ENCODE measurements at places on chromosomes 5 and 9.

GRCh38 chr5:360257-361027, 38.9 kb downstream of the AHRR start:
- no peak for DNase-seq

DNA sequence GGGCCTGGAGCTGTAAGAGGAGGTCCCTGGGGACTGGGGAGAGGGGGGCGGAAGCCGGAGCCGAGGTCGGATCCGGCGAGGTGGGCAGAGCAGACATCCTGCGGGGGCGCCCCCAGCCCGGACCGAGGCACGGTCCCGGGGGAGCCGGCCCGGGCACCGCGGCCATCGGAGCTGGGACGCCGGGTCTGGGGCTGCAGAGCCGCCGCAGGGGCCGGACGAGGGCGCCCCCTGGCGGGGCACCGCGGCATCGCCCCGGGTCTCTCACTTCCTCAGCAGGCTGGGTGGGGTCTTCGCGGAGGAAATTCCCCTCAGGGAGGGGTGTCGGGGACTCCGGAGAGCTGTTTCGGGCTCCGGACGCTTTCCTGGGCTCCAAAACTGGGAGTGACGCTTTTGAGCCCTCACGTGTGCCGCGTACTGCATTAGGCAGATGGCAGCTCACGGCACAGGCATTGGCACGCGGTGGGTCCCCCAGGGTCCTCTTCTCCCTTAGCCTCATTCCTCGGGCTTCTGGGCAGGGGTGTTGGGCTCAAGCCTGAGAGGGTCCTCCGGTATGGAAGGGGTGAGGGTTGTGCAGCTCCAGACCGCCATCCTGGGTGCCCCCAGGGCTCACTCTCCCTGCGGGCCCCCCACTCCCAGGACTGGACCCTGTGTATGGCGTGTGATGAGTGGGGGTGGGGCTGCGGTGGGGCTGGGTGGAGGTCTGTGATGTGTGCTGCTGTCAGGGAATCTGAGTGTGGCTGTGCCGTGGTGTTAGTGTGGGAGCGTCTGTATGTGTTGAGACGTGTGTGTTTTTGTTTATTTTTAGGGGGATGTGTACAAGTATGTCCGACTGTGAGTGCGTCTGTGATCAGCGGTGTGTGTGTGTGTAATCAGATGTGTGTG, 29.6 kb downstream of the LHX2 start:
- no peak for DNase-seq

DNA sequence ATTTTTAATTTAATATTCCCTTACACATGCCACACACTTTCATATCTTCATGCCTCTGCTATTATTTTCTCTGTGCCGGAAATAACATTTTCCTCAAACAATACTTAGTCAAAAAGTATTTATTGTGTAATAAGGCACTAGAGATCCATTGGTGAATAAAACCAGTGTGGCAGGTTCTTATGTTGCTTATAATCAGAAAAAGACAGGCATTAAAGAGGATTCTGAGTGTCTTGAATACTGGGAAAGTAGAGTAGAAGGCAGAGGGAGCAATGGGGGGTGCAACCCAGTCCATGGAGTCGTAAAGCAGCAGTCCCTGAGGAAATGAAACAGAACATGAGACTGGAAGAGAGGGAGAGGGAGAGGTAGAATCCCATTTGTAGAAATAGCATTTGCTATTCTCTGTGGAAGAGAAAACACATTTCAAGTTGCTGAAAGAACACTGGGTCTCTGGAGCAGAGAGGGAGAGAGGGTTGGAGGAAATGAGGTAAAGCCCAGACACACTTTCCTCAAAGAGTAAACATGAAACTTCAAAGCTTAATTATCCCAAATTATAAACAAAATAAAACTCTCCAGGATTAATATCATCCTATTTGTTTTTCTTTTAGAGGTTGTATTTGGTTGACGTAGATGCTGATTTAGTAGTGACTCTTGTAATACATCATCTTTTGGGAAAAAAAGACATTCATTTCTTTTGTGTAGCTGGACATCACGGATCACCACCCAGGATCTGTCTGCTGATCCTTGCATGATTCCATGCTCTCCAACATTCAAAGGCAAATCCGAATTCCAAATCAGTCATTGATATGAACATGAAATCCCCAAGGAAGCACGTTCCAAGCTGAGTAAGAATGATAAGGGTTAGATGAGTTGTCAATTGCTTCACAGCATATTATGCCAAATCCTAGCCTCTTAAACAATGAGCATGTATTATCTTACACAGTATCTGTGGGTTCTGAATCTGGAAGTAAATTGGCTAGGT, 37.4 kb upstream of the GRAMD2B start:
- no peak for DNase-seq

DNA sequence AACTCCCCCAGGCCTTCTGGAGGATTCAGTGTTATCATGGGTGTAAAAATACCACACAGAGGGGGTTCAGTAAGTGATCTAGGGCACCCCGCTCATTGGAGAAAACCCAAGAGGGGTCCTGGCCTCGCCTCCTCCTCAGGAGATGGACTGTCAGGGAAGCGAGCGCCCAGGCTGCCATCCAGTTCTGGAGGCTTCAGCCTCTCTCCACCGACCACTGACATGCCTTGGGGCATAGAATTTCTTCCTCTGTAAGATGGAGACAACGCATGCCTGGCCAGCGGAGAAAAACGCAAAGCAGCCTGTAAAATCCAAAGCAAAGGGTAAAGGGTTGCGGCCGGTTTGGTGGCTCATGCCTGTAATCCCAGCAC, 165.4 kb downstream of the COL23A1 start:
- DNase-seq, result no peak

DNA sequence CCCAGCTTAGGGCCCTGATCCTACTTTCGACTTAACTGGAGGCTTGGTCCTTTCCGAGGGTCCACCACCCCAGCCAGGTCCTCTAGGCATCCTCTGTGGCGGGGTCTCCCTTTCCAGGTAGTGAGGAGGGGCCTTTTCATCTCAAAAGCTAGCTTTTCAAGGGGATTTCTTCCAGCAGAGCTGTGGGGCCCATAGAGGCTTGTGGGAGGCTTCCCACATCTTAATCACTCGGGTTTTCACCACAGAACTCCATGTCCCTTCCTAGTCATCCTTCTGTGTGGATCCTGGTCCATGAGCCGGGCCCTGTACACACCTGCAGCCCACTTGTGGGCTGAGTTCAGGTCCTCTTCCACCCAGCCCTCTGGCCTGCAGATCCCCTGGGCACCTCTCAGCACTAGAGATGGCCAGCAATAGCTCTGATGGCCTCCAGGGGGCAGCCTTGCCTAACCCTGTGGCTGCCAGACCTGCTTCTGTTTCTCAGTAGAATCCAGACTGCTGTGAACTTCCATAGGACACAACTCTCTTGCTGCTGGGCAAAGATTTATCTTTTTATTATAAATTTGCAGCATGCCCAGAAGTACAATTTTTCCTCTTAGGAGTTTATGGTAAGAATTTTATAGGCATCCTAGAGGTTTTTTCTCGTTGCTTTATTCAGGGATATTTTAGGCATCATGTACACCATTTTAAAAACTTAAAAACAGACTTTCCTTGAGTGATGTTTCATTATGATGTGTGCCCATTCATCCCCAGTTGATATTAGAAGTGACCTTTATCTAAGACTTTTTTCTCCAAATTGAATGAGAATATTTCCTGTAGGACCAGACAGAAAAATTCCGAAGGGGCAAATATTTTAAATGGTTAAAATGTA, 208.9 kb downstream of the TRIO start:
- DNase-seq, result peak; percentile 68

DNA sequence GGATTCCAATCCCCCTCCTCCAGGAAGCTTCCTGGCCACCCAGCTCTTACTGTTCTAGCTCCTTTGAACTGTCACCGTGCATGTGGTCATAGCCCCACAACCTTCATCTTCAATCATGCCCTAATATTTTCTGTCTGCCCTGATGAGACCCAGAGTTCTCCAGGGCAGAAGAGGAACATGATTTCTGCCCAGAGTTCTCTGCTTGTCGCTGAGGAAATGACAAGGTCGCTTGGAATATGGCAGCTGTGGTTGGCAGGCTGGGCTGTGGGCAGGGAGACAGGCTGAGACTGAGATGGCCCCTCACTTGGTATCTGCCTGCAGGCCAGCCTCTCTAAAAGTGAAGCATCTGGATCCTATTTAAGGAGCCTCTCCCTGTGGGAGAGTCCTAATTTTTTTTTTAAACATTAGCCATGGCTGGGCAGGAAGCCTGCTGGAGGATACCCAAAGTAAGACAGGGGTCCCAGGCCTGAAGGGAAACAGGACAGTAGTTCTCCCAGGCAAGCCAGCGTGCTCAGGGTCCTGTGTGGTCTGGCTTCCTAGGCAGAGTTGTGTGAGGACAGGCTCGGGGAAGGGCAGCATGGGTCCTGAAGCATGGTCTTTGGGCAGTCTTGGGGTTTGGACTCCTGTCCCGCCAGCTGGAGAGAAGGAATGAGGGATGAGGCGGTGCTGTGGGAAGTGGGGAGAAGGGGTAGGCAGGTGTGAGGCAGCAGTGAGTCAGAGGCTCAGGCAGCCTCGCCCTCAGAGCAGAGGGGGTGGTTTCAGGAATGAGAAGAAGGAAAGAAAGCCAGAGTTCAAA, 242.1 kb downstream of the FSTL4 start:
- no peak for DNase-seq

DNA sequence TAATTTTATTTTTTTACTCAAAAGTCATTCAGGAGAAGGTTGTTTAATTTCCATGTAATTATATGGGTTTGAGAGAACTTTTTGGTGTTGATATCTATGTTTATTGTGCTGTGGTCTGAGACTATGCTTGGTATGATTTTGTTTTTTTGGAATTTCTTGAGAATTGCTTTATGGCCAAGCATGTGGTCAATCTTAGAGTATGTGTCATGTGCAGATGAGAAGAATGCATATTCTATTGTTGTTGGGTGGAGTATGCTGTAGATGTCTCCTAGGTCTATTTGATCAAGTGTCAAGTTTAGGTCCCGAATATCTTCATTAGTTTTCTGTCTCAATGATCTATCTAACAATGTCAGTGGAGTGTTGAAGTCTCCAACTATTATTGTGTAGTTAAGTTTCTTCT, 134.9 kb downstream of the HMHB1 start:
- no peak for DNase-seq

DNA sequence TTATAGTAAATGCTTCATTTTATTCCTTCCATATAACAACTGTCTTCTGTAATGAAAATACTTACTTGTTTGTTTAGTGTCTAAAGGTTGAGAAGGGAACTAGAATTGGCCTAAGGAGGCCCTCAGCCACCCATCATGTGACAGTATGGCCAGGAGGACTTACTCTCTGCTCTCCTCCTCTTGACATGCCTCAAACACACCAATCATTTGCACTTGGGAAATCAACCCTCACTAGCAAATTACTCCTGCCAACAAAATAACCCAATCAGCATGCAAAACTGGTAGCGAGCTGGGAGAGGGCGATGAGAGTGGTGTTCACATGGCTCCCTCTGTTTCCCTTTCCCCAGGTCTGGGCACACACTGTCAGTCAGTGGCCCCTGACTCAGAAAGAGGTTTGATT, 58.6 kb upstream of the MEF2C start:
- no peak for DNase-seq

DNA sequence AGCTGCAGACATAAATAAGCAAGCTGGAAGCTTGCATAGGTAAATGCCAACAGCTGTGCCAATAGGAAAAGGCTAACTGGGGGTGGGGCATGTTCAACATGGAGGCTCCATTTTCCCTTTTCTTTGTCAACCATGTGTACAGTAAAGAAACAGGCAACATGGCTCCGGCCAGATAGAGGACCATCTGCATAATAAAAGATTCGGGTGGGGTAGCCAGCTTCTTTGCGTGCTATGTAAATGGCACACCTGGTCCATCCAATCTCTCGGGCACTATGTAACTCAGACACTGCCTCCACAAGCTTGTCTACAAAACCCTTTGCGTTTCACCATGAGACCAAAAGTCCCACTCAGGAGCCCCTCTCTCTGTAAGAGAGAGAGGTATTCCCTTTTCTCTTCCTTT, 41.7 kb upstream of the DENND4C start:
- no peak for DNase-seq

GRCh38 chr5:160799184-160799583, 52.8 kb downstream of the ATP10B start:
- DNase-seq, result peak; percentile 8

GRCh38 chr5:26791433-26791832, 247.0 kb downstream of the CDH9 start:
- DNase-seq, result no peak

GRCh38 chr5:1881731-1882336, 891 bp downstream of the IRX4 start:
- no peak for DNase-seq

DNA sequence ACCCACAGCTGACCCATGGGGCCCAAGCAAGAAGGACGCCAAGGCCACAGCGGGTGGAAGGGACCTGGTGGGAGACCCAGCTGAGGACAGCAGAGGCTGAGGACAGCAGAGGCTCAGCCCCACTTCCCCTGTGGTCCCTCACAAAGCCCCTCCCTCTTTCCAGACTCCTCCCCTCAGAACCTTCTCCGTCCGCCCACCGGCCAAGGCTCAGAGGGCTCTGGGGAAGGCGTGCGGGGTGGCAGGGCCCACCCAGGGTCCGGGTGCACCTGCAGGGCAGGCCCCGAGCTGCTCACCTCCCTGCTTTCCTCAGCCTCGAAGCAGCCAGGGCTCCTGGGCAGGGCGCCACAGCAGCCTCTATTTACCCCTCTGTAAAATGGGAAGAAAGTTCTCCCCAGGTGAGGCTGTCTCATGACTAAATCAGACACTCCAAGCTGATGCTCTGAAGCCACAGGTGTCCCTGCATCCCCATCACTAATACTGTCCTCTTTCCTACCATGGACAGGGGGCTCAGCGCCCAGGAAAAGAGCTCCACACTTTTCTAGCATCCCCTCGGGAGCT, 137.9 kb upstream of the PPP1R26 start:
- no peak for DNase-seq

DNA sequence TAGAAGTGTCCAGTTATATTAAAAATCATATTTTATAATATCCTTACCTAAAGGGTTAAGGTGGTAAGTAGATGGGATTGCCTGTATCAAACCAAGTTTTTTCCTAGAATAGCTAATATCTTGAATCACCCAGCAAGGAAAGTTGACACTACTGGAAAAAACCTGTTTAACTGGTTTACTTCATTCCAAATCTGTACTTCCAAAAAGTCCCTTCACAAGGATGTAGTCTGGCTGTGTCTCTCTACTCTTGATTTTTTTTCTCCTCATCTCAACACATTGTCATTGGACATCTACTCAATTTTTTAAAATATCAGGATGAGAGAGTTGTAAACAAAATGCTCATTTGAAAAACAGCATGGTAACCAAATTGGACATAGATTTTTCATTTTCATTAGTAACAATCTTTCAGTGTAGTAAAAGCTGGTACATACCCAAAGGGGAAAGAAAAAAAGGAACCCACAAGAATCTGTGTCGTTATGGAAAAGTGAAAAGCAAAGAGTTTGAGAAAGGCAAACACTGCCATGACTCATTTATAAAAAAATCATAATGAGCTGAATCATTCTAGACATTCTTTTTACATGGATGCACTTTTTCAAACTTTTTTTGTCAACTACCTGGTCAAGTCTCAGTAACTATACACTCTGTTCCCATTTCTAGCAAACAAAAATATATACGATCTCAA, 173.5 kb downstream of the GLIS3 start:
- no peak for DNase-seq
